ENCODE measurements at places on chromosomes 5 and 9.
A peak's percentile ranks its signal among the peaks of the same experiment; 100 is the strongest.

DNA sequence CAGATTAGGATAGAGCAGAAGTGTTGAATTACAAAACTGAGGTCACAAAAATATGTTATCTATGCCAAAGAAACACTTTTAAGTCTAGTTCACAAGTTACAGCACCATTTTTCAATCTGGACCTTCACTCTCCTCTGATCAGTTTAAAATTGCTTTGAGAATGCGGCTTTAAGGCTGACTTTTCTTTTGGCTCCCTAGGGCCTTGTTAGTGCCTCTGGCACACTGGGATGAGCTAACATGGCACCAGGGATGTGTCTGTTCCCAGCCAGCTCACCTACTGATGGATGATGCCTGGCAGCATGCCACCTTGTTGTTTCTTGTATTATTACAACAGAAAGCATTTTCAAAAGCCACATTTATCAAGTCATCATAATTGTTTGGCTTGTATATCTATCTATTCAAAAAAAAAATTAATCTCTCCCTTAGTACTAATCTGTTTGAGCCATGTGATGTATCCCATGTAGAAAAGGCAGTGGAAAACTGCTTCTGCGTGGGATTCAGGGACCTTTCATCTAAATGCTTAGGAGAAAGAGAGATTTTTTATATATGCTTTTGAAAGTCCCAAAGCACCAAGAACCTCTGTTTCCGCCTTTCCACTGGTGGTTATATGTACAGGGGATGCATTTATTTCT, 46.6 kb downstream of the ADAMTSL1 start:
- DNase-seq: no peak

GRCh38 chr5:119397518-119398380, 41.9 kb downstream of the TNFAIP8 start:
- peak; percentile 34 for DNase-seq

GRCh38 chr9:74083681-74084433, 413.3 kb upstream of the RORB start:
- DNase-seq: no peak

GRCh38 chr9:75855509-75855908, 35.0 kb upstream of the PCSK5 start:
- DNase-seq: no peak

GRCh38 chr5:180801596-180802324, 846 bp downstream of the MGAT1 start:
- no peak for DNase-seq

GRCh38 chr5:15993334-15993733, 186.3 kb downstream of the MARCHF11 start:
- no peak for DNase-seq

DNA sequence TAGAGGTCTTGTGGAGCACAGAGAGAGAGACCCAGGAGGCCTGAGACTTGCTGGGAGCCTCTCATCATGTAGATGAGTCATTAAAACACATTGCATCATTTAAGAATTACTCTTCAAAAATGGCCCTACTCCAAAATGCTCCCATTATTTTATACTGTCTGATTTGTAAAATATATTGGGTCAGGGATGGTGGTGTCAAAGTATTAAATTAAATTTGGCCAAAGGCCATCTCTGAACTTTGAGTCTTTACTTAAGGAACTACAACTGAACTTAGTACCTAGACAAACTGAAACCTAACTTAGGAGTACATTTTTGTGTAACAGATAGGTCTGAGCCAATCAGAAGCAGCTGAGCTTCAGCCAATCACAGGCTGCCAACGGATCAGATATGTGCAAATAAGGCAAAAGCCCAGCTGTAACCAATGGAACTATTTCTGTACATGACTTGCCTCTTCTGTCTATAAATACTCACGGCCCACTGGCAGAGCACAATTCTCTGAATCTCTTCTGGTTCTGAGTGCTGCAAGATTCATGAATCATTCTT, 657.2 kb downstream of the TLE1 start:
- no peak for DNase-seq

DNA sequence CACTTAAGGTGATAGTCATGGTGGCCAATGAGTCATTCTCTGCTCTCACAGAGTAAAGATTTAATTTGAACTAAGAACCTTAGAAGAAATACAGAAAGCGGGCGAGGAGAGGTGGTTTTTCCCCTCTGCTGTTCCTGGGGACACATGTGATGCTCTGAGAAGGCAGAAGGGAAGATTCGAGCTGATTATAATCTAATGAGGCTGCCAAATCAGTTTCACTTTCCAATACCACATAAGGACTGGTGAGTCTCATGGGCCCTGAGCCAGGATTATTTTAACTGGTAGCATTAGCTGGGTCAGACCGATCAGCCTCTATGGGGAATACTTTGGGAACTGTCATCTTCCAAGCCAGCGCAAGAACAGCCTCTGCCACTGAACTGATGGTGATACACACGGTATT, 116.5 kb downstream of the SLC1A3 start:
- DNase-seq: no peak

- no peak for DNase-seq
Observed at GRCh38 chr5:131795879-131796792, 681 bp downstream of the FNIP1 start.

DNA sequence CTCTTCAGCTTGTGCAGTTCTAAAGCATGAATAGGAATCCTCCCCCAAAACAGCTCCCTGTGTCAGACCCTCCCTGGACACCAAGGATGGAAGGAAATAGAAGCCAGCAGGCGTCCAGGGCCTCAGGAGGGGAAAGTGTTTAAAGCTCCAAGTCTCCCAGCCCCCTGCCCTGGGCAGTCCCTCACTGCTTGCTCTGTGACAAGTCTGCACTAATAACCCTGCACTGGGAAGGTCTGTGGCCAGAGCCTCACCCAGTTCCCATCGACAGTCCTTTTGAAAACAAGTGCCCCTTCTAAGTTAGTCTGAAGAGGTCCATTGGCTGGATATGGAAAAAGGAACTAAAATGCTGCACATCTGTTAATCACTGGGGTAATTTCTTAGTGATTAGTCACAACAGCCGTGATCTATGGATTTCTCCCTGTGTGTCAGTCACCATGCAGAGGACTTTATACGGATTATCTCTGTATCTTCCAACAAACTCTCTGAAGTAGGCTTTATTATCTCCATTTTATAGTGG, 195.3 kb downstream of the FBXL7 start:
- DNase-seq: no peak

DNA sequence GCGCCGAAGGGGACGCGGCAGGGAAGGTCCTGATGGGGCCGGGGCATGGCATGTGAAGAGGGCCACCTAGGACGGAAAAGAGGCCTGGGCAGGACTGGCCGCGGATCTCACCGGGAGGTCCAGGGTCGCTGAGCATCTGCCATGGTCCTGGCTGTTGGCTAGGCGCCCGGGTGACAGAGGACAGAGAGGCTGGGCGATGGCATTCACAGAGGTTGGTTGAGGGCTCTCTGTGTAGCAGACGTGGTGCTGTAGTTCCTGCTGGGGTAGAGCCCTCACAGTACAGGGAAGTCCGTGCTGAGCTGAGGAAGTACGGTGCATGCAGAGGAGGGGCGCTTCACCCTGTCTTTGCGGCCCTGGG, 427 bp downstream of the PCYOX1L start:
- no peak for DNase-seq

GRCh38 chr5:143154510-143155370, 248.7 kb downstream of the NR3C1 start:
- DNase-seq: no peak

GRCh38 chr5:4627131-4627530, 513.0 kb upstream of the ADAMTS16 start:
- DNase-seq: no peak

- DNase-seq: no peak
Observed at GRCh38 chr9:4237748-4238511, 61.9 kb downstream of the GLIS3 start.

DNA sequence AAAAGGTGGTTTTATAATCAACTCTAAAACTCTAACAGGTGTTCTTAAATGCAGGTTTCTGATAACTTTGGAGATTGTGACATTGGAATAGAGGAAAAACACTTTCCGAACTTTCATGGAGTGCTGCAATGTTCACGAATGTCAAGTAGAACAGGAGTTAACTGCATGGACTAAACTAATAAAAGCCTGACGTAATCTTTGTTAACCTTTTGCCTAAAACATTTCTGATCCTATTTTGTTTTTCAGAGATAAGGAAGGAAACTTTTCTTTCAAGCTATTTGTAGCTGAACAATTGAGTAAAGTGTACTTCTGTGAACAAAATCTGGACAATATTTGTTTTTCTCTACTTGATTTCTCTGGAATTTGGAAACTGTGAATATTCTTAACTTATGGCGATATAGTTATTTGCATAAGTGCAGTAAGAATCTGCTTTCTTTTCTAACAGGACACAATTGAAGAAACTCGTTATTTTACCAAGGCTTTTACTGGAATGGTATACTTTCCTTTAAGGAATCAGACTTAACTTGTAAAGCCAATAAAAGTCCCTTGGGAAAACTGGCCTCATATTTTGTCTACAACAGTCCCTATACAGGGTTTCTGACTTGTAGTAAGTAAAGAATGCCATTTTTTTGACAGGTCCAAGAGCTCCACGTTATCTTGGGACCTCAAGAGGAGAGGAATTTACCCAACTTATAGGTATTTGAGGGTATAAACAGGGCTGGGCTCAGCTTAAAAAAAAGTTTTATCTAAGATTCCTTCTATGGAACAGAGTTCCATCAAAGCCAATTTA, 154.7 kb downstream of the NXNL2 start:
- DNase-seq: no peak

- DNase-seq: no peak
Observed at GRCh38 chr5:178386336-178386931, 153.8 kb upstream of the PHYKPL start.

DNA sequence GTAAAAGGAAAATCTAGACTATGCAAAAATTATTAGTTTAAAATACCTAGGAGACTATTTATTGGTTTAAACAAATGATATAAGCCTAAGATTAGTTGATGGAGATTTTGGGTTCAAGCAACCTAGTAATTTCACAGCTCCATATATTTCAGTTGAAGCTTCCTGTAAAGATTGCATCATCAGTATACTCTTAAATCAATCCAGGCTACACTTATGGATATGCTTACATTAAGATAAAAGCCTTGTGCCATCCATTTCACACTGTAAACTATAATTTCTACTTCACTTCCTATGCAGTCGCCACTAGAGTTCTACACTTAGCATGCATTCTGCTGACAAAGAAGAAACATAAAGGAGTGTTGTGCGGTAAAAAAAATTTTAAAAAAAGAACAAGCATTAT, 7.3 kb upstream of the LIX1 start:
- no peak for DNase-seq

DNA sequence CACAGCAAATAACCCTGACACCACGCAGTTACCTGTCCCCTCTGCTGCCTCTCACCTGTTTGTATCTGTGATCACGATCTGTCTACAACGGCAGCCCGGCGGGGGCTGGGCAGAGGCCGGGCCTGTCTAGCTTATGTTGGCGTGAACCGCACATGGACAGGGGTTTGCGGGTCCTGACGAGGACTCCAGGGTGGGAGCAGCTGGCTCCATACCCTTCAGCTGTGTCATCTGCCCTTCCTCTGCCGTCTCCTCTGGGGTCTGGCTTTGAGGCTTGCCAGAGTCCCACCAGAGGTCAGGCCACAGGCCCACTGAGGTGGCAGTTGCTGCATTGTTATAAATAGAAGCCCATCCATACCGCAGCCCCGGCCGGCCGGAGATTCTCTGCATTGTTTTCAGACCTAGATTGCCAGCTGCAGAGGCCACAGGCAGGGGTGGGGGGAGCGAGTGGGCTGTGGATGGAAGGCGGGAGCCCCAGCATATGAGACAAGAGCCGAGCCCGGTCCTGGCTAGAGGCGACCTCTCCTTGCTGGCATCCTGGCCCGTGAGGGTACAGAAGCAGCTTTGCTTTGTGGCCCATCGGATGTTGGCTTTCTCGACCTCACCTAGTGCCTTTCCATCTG, 37.8 kb downstream of the FAM78A start:
- no peak for DNase-seq

DNA sequence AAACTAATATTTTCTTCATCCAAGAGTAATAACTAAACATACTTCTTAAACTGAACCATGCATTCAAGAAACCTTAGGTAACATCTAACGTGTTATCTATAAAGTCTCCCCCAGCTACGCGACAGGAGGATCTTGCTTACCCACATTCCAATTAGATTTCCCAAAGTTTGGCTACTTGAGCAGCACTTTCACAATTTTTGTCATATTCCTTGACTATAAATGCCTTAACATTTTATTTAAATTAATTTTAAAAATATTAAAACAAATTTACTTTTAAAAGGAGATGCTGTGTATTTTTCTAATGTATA, 25.3 kb upstream of the IFNE start:
- no peak for DNase-seq

- DNase-seq: no peak
Observed at GRCh38 chr9:137432687-137433348, 8.3 kb downstream of the ENTPD8 start.

GRCh38 chr5:43305948-43306565, 7.2 kb downstream of the HMGCS1 start:
- DNase-seq: no peak

GRCh38 chr5:37838933-37839341, 904 bp downstream of the GDNF start:
- no peak for DNase-seq

- no peak for DNase-seq
Observed at GRCh38 chr5:143479394-143479793, 75.9 kb upstream of the NR3C1 start.

DNA sequence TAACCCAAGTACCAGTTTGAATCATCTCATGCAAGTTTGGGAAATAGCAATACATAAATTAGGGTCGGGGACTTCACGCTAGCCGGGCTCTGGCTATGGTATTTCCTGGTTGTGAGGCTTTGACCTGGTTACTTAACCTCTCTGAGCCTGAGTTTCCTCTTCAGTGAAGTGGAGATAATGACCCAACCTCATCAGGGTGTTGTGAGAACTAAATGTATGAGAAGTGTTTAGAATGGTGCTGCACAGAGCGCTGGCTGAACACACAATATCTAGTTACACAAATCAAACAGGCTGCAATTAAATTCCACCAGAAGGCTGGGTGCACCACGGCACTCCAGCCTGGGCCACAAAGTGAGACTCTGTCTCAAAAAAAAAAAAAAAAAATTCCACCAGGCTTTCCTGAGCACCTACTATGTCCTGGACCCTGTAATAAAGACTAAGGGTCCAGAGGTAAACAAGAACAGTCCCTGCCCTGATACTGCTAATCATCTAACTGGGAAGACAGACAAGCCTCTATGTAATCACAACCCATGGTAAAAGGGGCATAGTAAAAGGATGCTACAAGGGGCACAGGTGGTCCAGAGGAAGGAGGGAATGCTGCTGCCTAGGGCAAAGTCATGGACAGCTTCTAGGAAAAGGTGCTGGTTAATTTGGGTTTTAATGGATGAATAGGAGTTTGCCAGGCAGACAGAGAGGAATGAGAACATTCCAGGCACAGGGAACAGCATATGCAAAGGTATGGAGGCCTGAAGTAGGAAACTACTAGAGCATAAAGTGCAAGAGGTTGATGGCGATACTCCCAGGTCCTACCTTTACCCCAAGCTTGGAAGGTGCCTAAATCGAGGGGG, 27.7 kb downstream of the DUSP1 start:
- no peak for DNase-seq

- peak; percentile 79 for DNase-seq
Observed at GRCh38 chr9:127698985-127699670, 7.7 kb upstream of the CFAP157 start.

DNA sequence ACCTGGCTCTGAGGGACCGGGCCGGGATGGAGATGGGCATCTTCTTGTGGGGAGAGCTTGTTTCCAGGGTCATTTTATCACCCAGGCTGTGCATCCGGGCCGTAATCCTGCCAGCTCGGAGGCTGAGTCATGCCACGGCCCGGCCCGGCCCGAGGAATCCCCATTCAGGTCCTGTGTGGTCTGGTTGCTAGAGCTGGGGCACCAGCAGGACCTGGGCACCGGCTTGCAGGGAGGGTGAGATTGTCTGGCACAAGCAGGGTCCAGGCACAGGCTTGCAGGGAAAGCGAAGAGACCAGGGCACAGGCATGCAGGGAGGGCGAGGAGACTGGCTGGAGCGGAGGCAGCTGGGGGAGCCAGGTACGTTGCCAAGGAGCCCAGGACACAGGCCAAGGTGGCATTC, 106.8 kb downstream of the RXRA start:
- DNase-seq: no peak

All from stimulated activated CD4-positive, alpha-beta T cell treated with anti-CD3 and anti-CD28 coated beads, Interleukin-2, amount 100 ng/mL, for 4 hours (primary cell).